ENCODE measurements at places on chromosomes 2 and 18.

GRCh38 chr2:67548317-67549201 is 151.4 kb downstream of the ETAA1 start:
- no peak for DNase-seq

- no peak for DNase-seq
Observed at GRCh38 chr18:63603772-63604171, 16.6 kb downstream of the SERPINB13 start.

GRCh38 chr2:52141076-52141475 is 1109.1 kb upstream of the NRXN1 start:
- no peak for DNase-seq

DNA sequence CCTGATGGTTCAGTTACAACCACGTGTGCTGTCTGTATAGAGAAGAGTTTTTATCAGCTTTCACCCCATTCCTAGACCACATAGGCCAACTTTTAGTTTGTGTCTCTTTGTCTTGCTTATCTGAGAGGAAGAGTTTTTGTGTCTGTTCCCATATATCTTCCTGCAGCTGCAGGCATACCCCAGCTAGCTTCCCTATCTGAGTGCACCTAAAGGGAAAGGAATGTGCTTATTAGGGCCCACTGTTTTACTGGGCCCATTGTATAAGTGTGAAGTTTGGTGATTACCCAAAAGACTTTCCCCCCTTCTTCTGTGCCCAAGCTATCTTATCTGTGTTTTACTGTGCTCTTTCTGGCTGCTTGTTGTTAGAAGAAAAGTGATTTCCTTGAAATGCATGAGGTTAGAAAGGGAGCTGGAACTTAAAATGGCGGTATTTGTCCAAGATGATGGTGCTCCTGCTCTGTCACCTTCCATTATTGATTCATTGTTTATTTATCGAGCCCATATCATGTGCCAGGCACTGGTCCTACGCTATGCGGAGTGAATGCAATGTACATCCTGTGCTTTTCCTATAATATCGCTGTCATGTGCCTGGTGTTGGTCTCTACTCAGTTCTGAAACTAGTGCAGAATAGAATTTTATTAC is 57.2 kb downstream of the NYAP2 start:
- no peak for DNase-seq

DNA sequence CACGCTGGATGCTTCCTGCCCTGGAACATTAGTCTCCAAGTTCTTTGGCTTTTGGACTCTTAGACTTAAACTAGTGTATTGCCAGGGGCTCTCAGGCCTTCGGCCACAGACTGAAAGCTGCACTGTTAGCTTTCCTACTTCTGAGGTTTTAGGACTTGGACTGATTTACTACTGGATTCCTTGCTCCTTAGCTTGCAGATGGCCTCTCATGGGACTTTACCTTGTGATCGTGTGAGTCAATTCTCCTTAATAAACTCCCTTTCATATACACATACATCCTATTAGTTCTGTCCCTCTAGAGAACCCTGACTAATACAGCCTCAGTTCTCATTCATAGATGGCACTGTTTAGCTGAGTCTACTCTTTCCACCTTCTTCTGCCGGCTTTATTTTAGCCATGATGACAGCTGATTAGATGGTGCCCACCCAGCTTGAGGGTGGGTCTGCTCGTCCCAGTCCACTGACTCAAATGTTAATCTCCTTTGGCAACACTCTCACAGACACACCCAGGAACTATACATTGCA is 389.1 kb downstream of the NYAP2 start:
- no peak for DNase-seq

GRCh38 chr2:144669196-144669987 is 149.5 kb upstream of the ZEB2 start:
- no peak for DNase-seq

GRCh38 chr18:8416212-8417019 is 192.8 kb upstream of the RAB12 start:
- no peak for DNase-seq

GRCh38 chr18:38475686-38476085 is 910.1 kb upstream of the CELF4 start:
- DNase-seq = no peak
